ENCODE measurements at places on chromosomes 4 and X.

DNA sequence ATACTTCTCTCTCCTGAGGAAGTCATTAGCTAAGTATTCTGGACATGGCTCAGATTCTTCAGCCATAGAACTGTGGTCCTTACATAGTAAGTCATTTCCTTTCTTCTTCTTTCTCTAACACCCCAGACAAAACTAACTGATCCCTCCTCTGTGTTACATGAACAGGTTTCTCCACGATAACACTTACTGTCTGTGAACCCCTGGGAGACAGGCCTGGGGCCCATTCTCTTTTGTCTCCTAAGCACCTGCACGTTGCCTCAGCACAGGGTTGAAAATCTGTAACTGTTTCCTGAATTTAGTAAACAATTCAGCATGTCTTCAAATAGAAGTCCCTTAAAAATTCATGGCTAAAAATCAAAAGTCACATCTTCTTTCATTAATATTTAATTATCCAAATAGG is 24.7 kb downstream of the APBB2 start:
- DNase-seq, result no peak

GRCh38 chrX:110219920-110220319 is 98.0 kb downstream of the AMMECR1 start:
- no peak for DNase-seq

DNA sequence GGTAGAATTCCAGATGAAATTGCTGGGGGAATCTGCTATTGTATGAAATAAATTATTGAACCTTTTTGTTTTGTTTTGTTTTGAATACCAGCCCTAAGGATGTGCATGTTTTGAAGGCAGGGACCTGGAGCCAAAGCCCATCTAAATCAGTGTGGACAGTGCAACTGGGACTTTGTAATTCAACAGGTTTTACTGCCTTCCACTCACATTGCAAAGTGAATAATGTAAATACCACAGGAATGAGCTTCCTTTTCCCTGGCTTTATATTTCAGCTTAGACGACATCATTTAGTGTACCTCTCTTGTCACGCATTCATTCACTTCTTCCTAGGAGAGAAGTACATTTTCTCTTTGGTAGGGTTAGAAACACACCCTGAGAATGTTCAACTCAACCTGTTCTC is 795.0 kb downstream of the CENPC start:
- no peak for DNase-seq

DNA sequence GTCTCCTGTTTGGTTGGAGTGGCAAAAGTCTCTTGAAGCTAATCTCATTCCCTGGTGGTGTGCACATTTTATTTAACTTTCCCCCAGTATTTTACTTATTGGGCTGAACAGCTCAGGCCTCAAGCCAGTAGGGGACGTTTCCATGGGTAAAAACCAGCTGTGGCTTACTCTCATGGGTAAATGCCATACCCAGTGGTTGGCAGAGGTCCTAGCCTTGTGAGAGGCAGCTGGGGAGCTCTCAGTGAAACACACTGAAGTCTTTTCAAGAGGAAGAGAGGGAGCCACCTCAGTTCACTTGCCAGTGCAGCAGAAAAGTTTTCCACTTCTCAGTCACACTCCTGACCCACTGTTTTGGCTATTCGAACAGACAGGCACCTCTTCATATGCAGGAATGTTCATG is 1964.2 kb downstream of the ARAP2 start:
- DNase-seq, result no peak

DNA sequence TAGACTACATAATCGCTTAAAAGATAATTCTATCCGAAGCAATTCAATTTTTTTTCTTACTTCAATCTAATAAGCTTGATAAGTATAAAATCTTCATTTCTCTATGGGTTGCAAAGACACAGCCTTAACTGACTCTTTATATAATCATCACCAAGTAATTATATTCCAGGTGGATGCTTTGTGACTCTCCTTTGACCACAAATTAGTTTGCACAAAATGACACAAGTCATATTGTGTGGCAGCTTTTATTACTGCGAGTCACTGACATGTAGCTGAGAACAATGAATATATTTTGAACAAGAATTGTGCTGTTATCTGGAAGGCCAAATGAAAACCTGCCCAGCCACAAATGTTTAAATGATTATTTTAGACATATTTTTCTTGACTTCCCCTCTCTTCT is 1727.8 kb downstream of the ARAP2 start:
- no peak for DNase-seq

DNA sequence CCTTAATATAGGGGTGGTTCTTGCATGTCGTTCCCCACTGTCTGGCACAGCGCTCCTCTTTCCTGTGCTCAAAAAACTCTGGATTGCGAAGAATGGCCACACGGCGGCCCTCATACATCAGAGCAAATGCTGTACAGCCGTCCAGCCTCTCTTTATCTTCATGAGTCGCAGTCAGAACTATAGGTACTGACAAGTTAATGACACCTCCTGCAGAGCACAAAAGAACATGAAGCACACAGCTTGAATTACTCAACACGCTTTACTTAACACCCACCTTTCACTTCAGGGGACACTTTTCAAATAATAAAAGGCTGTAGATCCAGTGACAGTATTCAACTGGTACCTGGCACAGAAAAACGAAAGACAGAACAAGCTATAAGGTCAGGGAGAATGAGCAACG is 65.3 kb downstream of the PAPSS1 start:
- DNase-seq, result no peak

DNA sequence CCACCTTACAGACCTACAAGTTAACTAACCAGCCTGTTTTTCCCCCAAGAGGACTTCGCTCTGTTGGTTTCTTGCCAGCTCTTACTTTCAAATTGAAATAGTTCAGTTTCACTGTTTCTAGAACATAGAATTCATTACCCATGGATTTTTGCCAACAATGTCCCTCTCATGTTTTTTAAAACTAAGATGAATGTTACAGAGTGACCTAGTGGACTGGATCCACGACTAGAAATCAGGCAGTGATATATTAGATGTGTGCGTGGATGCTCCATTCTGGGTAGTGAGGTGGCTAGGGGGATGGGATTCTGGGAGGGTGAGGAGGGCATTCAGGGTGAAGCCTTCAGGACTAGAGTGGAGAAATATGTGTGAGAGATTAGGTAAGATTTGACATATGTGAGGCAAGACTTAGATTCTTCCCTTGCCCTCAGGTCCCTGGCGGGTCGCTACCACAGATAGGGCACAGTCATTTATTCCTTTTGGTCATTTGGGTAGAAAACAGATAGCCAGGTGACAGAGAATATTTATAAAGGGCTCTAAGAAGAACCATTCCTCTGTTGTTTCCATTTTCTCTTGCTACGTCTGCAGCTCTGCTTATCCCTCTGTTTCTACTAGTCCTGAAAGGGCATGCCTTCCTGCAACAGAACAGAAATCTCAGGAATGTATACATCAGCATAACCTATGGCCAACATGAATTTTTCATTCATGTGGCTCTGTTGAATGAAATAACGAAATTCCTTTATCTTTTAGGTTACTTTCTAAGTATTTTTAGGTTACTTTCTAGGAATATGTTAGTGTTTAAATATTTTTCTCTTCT is 15.4 kb upstream of the JADE1 start:
- DNase-seq, result no peak

GRCh38 chr4:153733751-153734448 is 25.9 kb downstream of the RNF175 start:
- DNase-seq, result no peak

DNA sequence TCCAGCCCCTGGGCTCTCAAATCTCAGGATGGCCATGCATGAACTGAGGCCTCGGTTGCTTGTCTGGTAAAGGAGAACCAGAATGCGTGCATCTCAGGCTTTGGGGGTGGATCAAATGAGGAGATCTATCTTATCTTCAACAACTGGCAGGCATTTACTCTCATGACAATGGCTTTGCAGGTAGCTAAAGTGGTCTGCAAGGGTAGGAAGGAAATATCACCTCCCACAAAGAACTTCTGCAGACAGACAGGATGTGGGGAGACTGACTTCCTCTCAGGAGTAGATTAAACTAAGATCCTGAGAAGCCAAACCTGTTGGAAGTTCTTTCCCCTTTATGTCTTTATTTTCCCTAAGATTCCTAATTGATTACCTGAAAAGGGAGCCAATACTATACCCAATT is 7.8 kb downstream of the LDB2 start:
- no peak for DNase-seq
